ENCODE measurements at places on chromosomes 1 and 21. TPM values are rescaled to one million over a fixed set of nuclear protein-coding genes. Genes with fewer than 3 reads are reported as not detected.

DNA sequence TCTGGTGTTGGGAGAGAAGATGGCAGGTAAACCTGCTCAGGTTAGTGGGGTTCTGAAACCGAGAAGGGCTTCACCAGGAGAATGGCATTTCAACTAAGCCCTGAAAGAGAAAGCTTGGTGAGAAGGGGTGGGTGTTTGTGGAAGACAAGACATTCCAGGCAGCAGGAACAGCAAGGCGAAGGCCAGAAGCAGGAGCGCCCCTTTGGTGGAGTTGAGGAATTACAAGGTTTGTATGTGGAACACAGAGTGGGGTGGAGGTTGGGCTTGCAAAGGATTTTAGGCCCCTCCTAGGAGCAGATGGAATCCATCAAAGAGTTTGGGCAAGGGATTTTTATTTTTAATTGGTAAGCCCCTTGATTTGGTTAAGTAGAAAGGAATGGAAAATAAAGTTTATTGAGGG is 24.8 kb upstream of the ELOA start:
- no peak for DNase-seq
- no peaks in the 10 kb centered on the region for H3K27me3 ChIP-seq
- H3K4me1 ChIP-seq, result no peaks in the 10 kb centered on the region
- H3K4me3 ChIP-seq, result no peak overlapping the region

DNA sequence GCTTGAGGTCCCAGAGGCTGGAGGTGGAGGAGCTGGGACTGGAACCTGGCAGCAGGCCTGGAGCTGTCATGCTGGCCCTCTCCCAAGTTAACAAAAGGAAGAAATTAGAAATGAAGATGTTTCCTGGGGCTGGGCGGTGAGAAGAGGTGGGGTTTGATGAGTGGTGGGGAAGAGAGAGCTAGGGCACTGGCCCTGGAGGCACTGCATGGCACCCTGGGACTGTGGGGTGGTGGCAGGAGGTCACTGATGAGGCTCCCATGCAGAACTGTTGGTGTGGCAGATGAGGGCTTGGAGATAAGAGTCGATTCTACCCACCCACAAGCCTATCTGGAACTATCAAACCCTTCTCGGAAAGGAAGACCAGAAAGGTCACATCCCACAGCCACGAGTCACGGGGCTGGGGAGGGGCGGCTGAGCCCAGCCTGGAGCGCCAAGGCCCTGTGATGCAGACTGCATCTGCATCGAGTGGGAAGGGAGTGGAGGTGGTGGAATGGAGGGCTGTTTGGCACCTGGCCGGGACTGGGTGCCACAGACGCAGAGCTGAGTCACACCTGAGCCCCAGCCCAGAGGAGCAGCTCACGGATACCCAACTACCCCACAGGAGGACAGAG is 29.4 kb downstream of the MRPL37 start:
- DNase-seq, result no peak
- no peaks in the 10 kb centered on the region for H3K27me3 ChIP-seq

DNA sequence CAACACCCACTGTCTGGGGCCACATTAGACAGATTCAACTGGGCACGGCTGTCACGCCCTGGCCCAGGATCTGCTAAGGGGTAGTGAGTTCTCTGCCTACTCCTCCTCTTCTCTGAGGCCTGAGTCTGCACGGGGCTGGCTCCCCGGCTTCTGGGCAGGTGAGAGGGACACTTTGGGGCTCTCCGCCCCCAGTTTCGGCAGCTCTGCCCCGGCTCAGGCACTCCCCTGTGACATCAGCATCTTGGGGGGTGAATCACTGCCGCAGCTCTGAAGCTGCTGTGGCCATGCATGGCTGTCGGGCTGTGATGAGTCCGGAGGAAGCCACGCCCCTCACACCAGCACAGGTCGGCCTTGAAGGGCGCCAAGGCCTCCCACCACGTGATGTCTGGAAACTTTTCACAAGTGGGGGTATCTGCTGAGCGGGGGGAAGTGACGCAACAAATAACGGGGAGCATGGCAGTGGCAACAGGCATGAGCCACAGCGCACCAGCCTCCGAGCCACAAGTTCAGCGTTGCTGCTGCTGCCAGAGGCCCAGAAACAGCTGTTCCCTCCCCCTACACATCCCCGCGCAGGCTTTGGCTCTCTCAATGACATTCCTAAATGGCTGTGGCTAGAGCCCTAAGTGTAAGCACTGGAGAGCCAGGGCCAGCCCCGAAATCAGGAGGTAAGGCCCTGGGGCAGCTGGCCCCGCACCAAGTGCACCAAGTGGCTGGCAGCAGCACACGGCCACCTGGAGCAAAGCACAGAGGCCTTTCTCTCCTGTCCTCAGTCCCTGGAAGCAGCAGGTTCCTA is 26.3 kb downstream of the ZBTB17 start:
- no peaks in the 10 kb centered on the region for H3K27me3 ChIP-seq
- H3K36me3 ChIP-seq, result peaks cover 49% of the 10 kb centered on the region
- no peak overlapping the region for H3K4me3 ChIP-seq
- peaks cover 5% of the 10 kb centered on the region for H3K4me1 ChIP-seq
- DNase-seq, result no peak
- H3K27ac ChIP-seq, result peak overlapping the region; percentile 88

GRCh38 chr1:3524556-3525203 is 70.2 kb downstream of the ARHGEF16 start:
- H3K27ac ChIP-seq, result no peak overlapping the region
- no peak for DNase-seq
- no peaks in the 10 kb centered on the region for H3K27me3 ChIP-seq
- H3K36me3 ChIP-seq, result no peaks in the 10 kb centered on the region
- no peaks in the 10 kb centered on the region for H3K4me1 ChIP-seq

DNA sequence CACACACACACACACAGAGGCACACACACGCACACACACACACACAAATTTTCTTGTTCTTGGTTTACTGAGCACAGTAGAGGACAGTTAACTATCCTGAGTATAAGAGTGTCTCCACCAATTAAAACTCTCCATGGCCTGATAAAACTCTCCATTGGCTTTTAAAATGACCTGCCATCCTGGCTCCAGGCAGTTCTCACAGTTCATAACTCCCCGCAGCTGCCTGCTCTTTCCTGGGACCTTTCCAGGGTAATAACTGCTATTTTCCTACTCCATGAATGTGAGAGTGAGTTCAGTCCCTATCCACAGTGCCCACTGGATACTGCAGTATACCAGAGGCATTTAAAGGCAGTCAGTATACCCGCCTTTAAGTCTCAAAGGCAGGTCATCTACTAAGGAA is 351.5 kb downstream of the PLPP3 start:
- H3K4me3 ChIP-seq, result no peak overlapping the region
- H3K27me3 ChIP-seq, result no peaks in the 10 kb centered on the region
- no peaks in the 10 kb centered on the region for H3K4me1 ChIP-seq

DNA sequence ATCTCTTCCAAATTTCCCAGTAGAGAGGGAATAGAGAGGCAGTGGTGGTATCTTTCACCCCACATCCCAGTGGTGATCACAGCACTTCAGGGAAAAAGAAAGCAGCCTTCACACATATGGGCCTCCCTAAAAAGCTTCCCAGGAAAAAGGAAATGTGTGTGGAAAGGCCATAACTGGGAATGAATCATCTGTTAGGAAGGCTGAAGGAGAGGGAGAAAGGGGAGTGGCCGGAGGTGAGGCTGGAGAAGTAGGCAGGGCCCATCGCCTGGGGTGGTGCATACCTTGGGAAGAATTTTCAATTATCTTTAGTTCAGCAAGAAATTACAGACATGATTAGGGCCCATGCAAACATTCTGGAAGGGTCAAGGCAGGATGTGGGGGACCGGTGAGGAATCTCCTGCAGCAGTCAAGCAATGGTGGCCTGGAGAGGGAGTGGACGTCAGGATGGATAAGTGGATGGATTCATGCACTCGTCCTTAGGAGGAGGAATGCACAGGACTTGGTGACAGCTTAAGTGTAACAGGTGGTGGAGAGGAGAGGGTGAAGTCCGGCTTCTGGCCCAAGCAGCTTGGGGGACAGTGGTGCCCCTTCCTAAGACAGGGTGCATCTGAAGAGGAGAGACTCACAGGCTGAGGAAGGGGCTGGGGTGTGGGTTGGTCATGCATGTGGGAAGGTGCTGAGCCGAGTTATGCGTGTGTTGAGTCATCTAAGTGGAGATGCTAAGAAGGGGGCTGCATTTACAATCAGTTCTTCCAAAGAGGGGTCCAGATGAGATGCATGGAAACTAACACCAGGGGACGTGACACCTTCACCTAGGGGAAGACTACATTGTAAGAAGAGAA is 17.9 kb downstream of the HIVEP3 start:
- no peak for DNase-seq
- no peaks in the 10 kb centered on the region for H3K36me3 ChIP-seq

DNA sequence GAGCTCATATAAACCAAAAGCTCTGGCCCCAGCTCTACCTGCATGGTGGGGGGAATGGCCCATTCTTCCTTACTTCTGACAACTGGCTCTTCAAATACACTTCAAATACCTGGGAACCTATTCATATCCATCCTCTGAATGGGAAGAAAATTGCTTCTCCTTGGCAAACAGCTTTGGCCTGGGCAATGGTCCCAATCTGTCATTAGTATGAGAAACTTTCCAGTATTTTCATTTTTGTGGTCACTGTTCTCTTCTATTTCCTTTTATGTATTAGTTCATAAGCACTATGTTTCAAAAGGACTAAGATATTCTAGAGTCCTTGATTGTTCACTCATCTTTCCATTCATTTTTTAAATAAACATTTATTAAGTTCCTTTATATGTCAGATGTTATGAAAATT is 5.2 kb upstream of the HSD3B2 start:
- no peaks in the 10 kb centered on the region for H3K27me3 ChIP-seq
- H3K4me3 ChIP-seq, result no peak overlapping the region
- no peaks in the 10 kb centered on the region for H3K4me1 ChIP-seq
- H3K36me3 ChIP-seq, result no peaks in the 10 kb centered on the region
- H3K27ac ChIP-seq, result no peak overlapping the region
- DNase-seq, result no peak

DNA sequence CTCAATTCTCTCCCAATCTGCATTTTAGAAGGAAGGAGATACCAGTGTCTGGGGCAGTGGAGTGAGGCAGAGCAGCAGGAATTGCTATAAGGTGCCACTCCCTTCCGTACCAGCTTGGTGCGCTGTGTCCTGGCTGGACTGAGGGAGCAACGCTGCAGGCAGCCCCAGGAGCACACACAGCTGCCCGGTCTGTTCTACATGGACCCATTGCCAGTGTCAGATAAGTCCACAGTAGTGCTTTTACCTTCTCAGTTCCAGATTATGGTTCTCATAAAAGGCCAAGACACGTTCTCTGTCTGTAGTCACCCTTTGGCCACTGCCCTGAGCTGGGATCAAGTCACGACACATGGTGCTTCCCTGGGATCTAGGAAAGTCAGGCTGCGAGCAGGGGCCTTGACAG is 44.1 kb upstream of the BARHL2 start:
- H3K27ac ChIP-seq, result no peak overlapping the region
- no peak for DNase-seq
- no peaks in the 10 kb centered on the region for H3K36me3 ChIP-seq
- H3K4me1 ChIP-seq, result no peaks in the 10 kb centered on the region
- H3K4me3 ChIP-seq, result no peak overlapping the region
- H3K27me3 ChIP-seq, result peaks cover 2% of the 10 kb centered on the region

DNA sequence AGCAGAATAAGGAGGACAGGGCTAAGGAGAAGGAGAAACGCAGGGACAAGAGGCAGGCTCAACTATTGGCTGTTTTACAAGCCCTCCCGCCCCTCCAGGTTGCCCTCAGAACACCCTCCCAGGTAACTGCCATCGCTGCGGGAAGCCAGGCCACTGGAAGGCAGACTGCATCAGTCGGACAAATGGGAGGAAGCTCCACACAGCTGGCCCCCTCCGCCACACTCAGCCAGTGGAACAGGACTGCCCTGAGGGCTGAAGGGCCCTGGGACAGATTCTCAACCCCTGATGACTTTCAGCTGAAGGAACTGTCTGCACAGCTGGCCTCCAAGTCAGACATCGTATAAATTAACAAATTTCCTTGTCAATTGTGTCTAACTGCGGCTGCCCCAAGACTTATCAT is 21.8 kb downstream of the LRRC3 start:
- H3K27ac ChIP-seq, result no peak overlapping the region
- H3K27me3 ChIP-seq, result peaks cover 3% of the 10 kb centered on the region
- no peak overlapping the region for H3K4me3 ChIP-seq
- DNase-seq, result no peak

DNA sequence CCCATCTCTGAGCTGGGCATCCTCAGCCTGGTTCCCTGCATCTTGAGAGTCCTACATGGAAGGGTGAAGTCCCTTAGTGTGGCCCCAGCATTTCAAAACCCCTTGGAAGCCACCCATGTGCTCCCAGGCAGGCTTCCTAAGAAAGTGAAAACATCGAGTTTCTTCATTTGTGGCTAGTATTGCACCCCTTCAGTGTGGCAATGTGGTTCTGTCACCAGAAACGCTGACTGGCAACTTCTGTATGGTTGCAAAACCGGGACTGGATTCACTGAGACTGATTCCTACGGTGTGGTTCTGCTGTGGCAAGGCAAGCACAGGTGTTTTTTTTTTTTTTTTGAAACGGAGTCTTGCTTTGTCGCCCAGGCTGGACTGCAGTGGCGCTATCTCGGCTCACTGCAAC is 9.0 kb upstream of the IFNGR2 start:
- H3K4me1 ChIP-seq, result peaks cover 3% of the 10 kb centered on the region
- no peak overlapping the region for H3K27ac ChIP-seq
- H3K4me3 ChIP-seq, result no peak overlapping the region
- H3K36me3 ChIP-seq, result no peaks in the 10 kb centered on the region

The ARHGAP29 gene
- 5.4 TPM for total RNA-seq

The TAS1R1 gene
- total RNA-seq, result not detected

The CYP4X1 gene
- total RNA-seq, result 0.38 TPM

The LRRC3 gene
- 0.24 TPM for total RNA-seq

The CD5L gene
- 1.2 TPM for total RNA-seq

The ZFP69 gene
- total RNA-seq, result 4.4 TPM

The IFI44L gene
- 49.1 TPM for total RNA-seq

All from thymus (tissue), 14 donors.